ENCODE measurements at places on chromosomes 3 and 15.
A peak's percentile ranks its signal among the peaks of the same experiment; 100 is the strongest.

GRCh38 chr15:67195305-67195704 is 59.2 kb downstream of the AAGAB start:
- DNase-seq = no peak

DNA sequence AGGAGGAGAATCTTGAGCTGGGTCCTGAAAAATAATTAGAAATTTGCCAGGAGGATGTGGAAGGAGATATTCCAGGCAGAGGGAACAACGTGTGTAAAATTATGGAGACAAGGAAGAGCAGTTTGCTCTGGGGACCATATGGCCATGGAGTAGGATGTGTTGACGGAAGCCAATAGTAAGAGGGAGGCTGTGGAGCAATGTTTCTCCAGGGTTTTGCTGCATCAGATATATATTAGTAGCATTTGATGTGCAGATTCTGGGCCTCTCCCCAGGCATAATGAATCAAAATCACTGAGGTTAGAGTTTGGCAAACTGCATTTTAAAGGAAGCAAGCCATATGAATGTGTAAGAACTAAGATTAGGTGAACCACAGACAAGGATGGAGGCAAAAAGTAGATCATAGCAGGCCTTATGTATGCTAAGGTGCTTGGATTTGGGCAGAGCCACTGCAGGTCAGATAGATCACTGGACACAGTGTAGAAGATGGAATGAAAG is 192.9 kb upstream of the IL12A start:
- no peak for DNase-seq

DNA sequence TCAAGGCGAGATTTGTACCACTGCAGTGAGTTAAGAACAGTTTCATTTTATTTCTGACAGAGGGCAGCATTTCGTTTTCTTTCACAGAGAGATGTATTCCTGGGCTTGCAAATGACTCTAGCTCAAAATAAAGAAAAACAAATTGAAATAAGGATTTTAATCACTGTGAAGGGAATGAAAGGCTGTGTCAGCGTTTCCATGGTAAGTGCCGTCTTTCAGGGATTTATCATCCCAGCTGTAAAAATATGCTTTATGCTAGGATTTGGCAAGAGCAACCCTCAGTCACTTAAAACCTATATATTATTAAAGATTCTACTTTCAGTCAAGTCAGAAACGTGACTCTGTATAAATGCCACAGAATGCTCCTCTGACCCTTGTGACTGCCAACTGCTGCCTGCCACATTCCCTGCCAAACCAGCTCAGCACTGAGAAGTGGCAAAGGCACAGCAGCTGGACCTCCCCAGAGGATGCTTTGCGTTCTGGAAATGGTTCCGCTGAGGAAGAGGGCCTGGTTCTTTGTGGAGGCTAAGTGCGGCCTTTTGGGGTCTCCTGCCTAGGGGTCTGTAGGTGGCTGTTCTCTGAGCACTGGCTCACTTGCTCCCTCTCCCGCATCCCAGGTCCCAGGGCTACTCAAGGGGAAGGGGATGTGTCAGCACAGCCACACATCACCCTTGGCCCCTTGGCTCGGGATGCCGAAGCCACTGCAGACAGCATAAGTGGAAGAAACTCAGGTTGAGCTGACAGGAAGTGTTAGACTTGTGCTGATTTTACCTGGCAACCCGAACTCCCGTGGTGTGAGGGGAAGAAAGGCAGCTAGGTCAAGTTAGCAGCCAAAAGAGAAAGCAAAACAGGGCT is 56.6 kb upstream of the POMGNT2 start:
- DNase-seq = peak; percentile 54

DNA sequence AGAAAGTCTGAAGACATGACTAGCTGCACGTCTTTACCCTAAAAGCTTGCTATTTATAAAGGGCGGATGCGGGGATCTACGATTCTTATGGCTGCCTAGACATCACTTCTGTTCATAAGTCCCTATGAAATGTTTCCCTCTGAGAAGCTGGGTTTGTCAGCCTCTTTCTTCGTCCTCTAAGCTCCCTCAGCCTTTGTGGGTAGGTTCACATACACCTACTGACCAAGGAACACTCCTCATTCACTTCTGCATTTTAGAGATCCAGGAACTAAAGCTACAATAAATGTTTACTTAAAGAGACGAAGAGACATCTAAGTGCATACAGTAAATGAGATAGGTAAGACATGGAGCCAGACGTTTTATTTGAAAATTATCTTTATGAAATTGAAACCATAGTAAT is 16.7 kb upstream of the RAMAC start:
- no peak for DNase-seq

DNA sequence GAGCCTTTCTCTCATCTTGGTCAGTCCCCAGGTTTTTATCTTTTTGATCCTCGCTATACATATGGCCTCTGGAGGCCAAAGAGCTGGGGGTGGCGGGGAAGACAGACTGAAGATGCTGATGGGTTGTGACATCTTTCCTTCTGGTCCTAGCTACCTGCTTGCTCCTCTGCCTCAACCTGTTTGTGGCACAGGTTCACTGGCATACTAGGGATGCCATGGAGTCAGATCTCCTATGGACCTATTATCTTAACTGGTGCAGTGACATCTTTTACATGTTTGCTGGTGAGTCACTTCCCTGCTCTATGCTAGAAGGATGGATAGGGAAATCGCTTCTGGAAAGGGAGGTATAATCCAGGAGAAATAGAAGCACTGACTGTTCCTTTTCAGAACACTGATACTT is 8.8 kb downstream of the TMEM202 start:
- no peak for DNase-seq

DNA sequence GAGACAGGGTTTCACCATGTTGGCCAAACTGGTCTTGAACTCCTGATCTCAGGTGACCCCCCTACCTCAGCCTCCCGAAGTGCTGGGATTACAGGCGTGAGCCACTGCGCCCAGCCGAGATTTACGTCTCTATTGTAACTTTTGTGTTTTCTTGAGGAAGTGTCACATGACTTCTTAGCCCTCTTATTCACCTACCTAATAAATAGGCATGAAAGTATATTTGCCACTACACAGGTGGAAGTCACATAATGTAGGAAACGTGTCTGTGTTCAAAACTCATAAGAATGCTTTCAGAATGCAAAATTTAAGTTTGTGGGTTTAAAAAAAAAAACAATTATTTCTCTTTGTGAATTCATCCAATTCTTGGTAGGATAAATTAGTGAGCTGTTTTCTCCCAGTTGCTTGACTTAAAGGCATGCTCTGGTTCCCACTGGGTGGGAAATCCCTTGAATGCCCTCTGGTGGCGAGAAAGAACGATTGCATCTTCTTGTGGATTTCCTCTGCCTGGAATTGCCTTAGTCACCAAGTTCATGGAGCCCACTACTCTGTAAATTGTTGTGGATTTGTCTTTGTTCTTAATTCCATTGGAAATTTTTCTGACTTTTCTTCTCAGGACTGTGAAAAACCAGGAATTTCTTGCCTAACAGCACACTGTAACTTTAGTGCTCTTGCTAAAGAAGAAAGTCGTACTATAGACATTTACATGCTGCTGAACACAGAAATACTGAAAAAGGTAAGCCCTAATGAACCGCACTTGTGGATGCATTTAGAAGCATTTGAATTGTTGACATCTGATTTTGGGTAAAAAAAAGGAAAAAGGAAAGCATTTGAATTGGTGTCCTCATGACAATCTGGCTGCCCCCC is 82.2 kb upstream of the CTDSPL start:
- DNase-seq = peak; percentile 89

DNA sequence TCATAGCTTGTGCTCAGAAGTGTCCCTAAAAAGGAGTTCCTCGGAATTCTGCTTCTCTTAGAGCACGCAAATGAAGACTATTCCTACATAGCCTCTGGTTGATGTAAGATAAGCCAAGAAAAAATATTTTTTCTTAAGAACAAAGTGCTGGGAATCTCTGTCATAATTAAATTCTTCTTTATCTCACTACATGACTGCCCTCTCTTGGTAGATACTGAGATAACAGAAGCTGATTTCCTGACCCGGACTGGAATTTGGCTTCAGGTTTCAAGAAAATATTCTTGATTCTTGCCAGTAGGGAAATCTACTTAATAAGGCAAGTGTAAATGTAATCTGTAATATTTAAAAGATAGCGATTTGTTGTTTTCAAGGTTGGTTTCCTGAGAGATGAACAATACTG is 31.3 kb upstream of the SETMAR start:
- DNase-seq = peak; percentile 44

DNA sequence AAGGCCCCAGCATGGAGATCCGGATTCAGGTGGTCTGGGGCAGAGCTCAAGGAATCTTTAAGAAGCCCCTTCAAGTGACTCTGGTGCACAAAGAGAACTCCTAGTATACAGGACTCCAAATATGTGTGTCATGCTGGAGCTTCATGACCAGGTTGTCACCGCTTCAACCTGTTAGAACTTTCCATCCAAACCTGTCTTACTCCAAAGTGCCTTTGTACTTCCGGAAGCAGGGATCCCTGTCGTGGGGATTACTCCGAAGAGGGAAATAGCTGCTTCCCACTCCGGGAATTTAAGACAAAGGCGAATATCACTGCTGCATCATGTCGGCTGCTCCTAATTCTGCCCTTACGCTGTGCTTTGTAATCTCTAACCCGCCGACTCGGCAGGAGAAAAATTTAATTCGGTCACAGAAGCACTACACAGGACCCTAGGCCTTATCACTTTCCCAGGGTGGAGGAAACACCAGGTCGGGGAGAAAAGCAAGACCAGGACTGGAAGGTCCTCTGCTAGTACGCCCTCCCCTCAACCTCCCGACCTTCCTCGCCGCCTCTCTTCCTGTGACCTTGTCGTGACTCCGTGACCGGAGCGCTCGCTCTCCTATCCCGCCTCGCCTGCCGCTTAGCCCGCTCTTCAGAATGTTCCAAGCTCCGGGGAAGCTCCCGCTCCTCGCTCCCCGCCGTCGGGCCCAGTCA is 730 bp downstream of the HIGD1A start:
- peak; percentile 51 for DNase-seq

DNA sequence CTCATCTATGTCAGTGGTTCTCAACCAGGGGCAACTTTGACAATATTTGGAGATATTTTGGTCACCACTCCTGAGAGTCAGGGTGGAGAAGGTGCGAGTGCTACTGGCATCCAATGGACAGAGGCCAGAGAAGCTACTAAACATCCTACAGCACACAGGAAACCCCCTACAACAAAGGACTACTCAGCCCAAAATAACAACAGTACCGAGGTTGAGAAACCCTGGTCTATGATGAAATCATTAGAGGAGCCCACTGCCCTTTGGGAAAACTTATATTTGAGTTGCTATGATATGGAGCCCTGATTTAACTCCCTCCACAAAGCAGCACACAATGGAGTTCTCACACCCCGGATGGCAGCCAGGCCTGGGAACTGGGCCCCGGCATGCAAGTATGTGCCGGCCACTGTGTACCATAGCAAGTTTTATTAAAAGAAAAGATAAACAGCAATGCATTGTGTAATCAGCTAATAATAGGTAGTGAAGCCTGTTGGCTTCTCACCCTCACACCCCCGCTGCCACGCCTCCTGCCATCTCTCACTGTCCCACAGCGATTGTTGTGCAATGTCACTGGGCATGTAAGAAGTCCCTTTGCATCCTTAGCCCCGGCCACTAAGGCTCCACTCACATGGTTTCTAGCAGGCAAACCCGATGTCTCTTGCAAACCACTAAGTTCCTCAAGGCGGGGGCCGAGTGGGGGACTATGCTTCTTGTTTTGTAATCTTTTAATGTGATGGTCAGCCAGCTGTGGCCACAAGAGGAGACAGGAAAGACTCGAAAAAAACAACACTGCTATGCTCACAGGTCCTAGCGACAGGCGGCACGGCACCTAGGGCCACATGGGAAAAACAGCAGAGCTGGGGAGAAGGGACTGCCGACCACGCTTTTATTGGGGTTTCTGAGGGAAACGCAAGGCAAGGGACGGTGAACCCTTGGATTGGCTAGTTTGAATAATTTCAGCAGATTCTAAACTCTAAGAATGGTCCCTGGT is 110.0 kb downstream of the AQP9 start:
- peak; percentile 83 for DNase-seq

DNA sequence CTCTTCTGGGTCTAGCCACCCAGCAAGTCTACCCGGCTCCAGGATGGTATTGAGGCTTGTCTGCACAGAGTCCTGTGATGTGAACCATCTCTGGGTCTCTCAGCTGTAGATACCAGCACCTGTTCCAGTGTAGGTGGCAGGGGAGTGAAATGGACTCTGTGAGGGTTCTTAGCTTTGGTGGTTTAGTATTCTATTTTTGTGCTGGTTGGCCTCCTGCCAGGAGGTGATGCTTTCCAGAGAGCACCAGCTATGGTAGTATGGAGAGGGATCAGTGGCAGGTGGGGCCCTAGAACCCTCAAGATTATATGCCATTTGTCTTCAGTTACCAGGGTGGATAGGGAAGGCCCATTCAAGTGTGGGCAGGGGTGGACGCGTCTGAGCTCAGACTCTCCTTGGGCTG is 283.4 kb upstream of the LYSMD4 start:
- no peak for DNase-seq

- no peak for DNase-seq
Measured at GRCh38 chr3:126351771-126352475, 5.3 kb downstream of the KLF15 start.

- DNase-seq = no peak
Measured at GRCh38 chr15:66899555-66900350, 165.6 kb upstream of the SMAD3 start.

- DNase-seq = no peak
Measured at GRCh38 chr15:75751891-75752290, 39.2 kb upstream of the CSPG4 start.

GRCh38 chr3:184642631-184643285 is 69.1 kb downstream of the MAGEF1 start:
- peak; percentile 51 for DNase-seq

GRCh38 chr15:77688266-77688665 is 55.6 kb upstream of the LINGO1 start:
- no peak for DNase-seq

- no peak for DNase-seq
Measured at GRCh38 chr3:45227946-45228345, 1.9 kb upstream of the TMEM158 start.

DNA sequence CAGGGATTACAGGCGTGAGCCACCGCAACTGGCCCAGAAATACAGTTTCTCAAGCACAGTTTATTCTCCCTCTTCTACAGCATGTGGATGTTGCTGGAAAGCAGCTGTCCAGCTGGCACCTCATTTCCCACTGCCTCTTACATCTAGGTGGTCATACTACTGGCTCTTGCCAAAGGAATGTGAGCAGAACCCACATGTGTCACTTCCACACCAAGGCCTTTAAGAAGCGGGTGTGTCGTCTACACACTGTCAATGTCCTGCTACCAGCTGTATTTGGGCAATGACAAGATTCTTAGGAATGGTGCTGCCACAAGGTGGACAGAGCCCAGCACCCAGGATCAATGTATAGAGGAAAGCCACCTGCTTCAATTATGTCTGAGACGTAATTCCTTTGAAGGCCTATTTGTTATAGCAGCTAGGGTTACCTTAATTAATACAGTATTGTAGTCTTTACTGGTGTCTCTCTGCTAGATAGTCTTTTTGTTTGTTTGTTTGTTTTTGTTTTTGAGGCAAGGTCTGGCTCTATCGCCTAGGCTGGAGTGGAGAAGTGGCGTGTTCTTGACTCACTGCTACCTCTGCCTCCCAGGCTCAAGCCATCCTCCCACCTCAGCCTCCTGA is 15.1 kb upstream of the RAB7A start:
- DNase-seq = no peak

DNA sequence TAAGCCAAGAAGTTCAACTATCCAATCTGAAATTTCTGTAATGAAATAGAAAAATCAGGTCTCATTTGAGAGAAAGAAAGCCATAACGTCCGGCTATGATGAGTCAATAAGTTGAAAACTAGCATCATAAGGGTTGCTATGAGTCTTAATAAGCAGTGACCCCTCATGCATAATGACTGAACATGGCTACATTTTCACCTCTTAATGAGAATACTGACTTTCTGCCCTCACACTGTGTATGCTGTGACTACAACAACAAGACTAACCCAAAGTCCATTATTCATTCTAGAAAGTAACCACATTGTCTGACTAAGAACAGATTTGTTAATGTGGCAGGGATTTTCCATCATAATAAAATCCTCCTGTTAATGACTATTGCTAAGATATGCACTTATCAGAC is 884.0 kb upstream of the CADM2 start:
- DNase-seq = no peak

Measured in Ammon's horn (tissue), 1 donor.